ENCODE measurements at places on chromosomes 1 and 21.

GRCh38 chr1:74679811-74680210 is 6.2 kb upstream of the ERICH3 start:
- no peak for DNase-seq

- no peak for DNase-seq
Measured at GRCh38 chr1:77407738-77408375, 126.0 kb downstream of the AK5 start.

DNA sequence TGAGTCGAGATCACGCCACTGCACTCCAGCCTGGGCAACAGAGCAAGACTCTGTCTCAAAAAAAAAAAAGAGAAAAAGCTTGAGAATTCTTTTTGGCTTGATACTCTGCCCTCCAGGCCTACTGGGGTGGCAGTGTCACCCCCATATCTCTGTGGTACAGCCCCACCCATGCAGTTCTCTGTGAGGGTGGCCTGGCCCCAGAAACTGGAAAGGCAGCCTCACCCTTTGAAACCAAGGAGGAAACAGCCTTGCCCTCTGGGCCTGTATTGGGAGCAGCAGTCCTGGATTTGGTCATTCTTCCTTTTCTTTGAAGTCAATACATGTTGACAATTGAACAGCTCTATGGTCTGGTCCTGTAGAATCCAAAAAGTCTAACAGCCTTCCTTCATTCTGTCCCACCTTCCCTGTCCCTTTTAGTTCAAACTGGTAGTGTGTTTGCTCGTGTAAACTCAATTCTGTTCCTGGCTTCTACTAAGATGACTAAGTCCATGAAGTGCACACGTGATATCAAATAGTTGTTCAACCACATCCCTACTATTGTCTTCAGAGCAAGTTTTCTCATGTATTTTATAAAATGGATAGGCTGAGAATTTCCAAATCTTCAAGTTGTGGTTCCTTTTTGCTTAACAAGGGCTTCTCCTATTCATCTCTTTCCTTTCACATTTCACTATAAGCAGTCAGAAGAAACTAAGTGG is 13.2 kb downstream of the ST7L start:
- peak; percentile 47 for DNase-seq

- no peak for DNase-seq
Measured at GRCh38 chr1:171600862-171601261, 21.2 kb upstream of the MYOCOS start.

DNA sequence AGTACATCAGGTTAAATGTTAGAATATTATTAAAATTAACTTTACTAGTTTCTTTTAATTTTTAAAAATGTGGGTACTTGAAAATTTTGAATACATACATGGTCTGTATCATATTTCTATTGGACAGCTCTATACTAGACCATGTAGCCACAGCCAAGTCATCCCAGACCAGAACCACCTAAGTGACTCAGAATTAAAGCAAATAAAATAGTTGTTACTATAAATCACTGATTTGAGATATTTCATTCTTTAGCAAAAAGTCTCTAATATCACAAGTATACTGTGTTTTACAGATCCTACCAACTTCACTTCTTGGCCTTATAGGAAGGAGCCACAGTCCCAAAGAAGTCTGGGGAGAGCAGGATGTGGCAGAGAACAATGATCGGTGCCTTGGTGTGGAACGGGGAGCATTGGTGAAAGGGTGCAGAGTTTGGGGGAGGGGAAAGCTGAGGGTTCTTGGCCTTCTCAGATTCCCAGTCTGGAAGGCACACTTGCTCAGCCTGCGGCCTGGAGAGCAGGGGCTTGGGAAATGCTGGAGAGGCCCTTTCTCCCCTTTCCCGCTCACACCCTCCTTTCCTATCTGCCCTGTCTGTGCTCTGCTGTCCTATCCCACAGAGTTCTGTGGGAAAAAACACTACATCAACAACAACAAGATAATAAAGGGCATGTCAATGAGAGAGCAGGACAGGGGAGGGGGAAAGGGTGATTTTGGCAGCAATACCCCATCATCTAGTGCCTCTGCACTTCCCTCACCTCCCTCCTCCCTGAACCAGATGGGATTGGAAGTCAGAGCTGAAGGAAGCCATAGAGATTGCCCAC is 122.1 kb downstream of the NGF start:
- no peak for DNase-seq

DNA sequence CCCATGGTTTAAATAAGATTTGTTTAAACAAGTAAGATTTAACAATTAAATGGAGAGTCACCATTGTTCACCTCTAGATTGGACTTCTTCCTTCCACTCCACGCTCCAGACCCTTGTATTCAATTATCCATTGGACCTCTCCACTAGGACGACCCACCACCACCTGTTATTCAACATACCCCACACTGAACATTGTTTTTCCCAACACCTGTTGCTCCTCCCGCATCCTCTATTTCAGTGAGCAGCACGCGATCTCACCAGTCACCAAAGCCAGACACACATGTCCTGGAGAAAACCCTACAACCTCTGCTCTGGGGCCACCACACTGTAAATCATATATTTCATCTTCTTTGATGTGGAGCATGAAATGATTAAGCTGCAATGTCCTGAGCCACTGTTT is 28.6 kb downstream of the ATP8B2 start:
- DNase-seq, result no peak

DNA sequence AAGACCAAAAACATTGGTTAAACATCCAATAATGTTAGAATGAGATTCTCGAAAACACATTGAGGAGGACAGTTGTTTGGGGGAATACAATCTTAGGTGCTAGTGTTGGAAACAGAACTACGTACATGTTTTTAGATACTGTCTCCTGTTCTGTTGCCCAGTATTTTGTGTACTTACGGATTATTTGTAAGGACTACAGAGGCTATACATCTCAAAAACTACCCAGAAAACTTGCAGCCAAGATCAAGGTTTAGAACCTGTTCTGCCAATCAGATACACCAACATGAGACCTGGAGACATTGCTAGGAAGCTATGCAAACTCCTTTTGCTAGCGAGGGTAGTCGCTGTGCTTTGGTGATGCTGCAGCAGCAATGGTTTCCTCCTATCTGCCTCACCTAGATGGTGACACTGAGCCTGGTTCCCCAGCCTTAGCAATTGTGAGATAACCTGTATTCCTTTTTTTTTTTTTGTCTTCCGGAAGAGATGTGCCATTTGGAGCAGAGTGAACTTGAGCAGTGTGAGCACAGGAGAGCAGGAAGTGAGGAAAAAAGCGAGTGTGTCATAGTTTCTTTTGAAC is 21.8 kb downstream of the YBX1 start:
- no peak for DNase-seq

- peak; percentile 44 for DNase-seq
Measured at GRCh38 chr1:224106568-224107281, 7.2 kb upstream of the FBXO28 start.

DNA sequence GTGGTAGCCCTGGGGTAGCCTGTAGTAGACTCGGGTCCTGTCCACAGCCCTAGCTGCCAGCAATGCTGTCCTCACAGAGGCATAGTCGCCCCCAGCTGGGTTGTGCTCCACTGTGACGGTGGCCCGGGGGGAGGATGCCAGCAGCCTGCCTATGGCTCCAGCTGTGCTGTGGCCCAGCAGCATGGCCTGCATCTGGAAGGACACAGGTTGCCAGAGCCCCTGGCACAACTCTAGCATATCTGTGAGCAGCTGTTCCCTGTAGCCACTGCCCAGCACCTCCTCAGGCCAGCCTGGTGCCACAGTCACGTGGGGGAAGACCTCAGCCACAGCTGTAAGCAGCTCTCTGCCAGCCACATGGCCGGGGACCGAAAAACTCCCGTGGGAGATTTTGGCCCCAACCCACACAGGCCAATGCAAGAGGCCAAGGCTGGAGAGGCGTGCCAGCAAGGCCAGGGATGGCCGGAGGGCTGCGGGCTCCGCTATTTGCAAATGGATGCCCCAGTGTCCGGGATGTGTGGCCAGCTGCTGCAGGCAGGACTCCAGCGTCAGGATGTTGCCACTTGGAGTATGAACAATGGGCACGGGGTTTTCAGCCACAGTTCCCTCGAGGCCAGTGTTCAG is 13.9 kb downstream of the FAM151A start:
- DNase-seq, result no peak

DNA sequence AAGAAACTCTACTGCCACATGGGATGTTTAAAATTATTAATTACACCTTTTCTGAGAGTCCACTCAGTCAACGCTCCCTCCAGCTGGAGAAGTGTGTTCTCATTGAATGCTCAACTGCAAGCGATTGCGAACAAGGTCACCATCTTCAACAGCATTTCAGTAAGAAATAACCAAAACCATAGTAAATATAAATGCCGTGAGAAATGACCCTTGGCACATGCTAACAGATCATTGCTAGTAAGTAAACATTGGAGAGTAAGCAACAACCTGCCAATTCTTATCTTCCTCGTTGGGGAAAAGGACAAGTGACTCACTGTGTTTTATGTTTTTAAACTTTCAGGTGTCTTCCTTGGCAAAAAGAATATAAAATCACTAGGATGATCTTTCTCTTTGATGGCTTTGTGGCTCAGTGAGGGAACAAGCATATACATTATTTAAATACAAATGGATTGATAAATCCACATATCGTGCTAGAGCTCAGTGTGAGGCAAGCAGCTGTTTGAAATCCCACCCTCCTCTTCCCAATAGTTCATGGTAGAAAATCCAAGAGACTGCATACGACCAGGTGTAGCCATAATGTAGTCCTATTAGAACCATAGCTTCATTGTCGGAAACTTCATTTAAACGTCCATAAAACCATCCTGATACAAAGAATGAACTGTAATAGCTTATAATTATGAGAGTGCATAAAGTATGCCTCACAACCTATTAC is 214.6 kb downstream of the GRIK1 start:
- DNase-seq, result no peak

GRCh38 chr1:214566158-214567104 is 15.0 kb upstream of the PTPN14 start:
- DNase-seq, result peak; percentile 20

GRCh38 chr1:243842978-243843511 is 7.0 kb downstream of the AKT3 start:
- DNase-seq, result peak; percentile 13

GRCh38 chr1:39003281-39003680 is 12.2 kb downstream of the AKIRIN1 start:
- no peak for DNase-seq

DNA sequence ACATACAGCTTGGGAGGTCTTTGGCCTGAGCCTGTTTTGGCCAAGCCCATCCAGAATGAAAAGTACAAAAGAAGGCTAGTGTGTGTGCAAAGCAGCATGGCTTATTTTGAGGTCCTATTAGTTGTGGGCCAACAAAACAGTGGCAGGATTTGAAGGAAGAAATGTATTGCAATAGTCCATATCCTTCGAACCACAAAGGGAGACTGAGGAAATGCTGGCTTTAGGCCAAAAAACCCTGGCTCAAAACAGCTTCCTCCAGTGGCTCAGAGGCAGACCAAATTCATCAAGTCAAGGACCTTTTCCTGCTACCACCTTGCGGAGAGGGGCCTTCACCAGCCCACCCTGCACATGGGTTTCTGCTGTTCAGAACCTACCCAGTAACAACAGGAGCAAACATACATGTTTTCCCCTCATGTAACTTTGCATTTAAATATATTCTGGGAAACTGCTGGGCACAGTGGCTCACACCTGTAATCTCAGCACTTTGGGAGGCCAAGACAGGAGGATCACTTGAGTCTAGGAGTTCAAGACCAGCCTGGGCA is 43.3 kb downstream of the VPS26C start:
- DNase-seq, result no peak

DNA sequence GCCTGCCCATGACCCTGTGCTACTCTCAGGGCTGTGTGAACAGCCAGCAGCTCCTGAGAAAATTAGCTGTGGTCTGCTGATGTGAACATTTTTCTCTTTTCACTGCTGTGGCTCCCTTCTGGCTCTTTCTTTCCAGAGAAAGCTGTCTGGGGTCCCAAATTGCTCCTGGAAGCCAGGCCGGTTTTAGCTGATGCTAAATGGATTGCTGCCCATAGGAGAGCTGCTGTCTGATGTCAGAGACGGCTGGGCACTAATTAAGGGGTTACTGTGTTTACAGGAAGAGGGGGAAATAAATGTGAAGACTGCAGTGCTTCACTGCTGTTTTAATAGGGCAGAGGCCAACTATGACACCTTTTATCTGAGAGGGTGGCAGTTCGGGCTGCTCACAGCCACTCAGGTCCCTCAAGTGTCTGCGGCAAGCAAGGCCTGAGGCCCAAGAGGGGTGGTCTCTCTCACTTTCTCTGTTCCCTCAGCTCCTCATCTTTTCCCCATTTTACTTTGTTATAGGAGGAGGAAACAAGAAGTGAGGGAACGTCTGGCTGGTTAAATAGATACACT is 106.0 kb upstream of the GNG12 start:
- DNase-seq, result no peak

GRCh38 chr1:153944827-153945117 is 1.7 kb downstream of the DENND4B start:
- no peak for DNase-seq

- no peak for DNase-seq
Measured at GRCh38 chr1:89631816-89632656, 884 bp upstream of the LRRC8C start.

GRCh38 chr1:104953555-104953954 is 1203.9 kb downstream of the AMY1C start:
- DNase-seq, result no peak

DNA sequence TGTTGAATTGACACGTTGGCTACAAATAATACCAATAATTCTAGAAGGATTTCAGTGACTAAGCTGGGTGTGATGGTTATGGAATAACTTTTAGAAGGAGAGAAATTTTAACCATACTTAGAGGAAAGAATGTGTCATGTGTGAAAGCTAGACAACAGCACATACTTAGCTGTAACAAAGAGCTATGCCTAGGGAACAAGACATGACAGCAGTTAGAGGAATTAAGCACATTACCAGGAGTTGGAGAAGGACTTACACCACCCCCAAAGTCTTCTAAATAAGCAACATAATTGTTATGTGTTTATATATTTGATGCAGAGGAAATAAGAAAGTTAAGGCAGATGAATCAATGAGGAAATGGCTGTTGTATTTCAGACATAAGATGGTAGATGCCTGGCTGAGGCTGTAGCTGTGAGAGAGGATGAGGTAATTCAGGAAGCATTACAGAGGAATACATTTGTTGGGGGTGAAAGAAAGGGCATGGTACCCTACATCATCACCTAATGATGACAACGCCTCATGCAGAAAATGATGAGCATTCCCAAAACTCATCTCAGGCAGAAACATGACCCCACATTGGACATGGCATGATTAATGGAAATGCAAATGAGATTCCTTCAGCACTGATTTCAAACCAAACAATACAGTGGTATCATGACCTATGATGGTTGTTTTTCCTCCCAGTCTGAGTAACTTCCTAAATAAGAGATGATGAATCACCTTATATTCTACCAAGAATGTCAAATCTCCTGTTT is 211.5 kb downstream of the LHX8 start:
- DNase-seq, result no peak

Measured in activated CD4-positive, alpha-beta T cell treated with anti-CD3 and anti-CD28 coated beads, Interleukin-2, Interleukin-6, amounts not matched to agents 100 ng/mL and 50 ng/mL, durations not matched to agents 16 hours and 8 hours (primary cell).